ENCODE measurements at places on chromosomes 3 and 15.

- DNase-seq = no peak
Measured at GRCh38 chr3:104411757-104412156, 955.0 kb upstream of the ALCAM start.

GRCh38 chr15:59694779-59695178 is 5.7 kb upstream of the BNIP2 start:
- no peak for DNase-seq

GRCh38 chr15:57388464-57388863 is 12.2 kb downstream of the CGNL1 start:
- no peak for DNase-seq

DNA sequence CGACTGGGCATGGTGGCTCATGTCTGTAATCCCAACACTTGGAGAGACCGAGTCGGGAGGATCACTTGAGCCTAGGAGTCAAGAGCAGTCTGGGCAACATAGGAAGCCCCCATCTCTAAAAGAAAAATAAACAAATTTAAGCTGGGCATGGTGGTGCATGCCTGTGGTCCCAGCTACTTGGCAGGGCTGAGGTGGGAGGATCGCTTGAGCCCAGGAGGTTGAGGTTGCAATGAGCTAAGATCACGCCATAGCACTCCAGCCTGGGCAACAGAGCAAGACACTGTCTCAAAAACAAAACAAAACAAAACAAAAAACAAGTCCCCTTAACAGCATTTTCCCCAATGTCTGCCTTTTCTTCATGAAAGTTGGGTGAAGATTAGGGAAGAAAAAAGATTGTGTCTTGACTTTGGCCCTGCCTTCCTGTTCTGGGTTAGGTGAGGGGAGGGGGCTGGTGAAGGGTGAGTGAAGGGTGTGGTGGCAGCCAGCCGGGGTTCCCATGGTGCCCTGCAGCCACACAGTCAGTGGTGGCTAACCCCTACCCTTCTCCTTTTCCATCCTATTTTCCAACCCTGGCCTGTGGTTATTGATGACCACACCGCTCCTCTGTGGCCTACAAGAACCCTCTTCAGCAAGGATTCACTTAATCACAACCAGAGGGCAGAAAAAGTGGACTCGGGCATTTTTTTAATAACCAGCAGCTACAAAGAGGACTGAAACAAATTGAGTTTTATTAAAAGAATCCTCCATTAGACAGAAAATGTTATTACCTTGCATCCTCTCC is 28.4 kb upstream of the SMAD3 start:
- DNase-seq = no peak

- no peak for DNase-seq
Measured at GRCh38 chr3:122929188-122930062, 98.1 kb downstream of the SEMA5B start.

DNA sequence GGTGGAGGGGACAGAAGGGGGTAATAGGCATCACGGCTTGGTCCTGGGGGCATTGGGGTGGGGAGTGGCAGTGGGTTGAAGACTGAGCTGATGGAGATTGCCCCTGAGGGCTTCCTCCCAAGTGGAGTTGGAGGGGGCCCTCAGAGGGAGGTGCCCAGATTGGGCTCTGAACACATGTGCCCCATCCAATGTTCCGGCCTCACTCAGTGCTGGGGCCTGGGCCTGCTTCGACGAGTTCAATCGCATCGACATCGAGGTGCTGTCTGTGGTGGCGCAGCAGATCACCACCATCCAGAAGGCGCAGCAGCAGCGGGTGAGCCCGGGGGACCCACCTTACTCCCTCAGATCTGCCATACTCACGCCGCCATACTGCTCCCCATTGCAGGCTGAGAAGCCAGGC is 45.3 kb downstream of the DNAH1 start:
- no peak for DNase-seq

All from germinal center (tissue), 1 donor.